Suprapubic skin (tissue), 4 donors: ENCODE measurements at places on chromosomes 5 and 9.

- no peak for DNase-seq
Measured at GRCh38 chr5:1951165-1951816, 68.6 kb upstream of the IRX4 start.

GRCh38 chr5:132684491-132684890, 10.7 kb downstream of the IL4 start:
- DNase-seq = no peak

GRCh38 chr5:74394916-74395880, 245.3 kb downstream of the ENC1 start:
- DNase-seq = no peak

DNA sequence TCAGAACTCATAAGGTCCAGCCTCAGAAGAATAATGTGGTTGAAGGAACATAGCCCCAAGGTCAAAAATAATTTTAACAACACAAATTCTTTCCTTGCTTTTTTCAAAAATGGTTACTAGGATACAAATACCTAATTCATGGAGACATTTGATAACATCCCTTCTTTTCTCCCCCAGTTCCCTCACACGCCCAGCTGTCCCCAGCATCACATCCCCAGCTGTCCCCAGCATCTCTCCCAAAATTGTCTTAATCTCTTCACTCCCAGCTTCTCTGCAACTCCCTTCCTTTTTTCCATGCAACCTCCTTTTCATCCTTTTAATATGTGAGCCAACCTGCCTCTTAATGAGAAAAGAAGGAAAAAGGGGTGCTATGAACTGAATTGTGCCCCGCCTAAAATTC, 77.8 kb downstream of the FSTL4 start:
- DNase-seq = no peak

DNA sequence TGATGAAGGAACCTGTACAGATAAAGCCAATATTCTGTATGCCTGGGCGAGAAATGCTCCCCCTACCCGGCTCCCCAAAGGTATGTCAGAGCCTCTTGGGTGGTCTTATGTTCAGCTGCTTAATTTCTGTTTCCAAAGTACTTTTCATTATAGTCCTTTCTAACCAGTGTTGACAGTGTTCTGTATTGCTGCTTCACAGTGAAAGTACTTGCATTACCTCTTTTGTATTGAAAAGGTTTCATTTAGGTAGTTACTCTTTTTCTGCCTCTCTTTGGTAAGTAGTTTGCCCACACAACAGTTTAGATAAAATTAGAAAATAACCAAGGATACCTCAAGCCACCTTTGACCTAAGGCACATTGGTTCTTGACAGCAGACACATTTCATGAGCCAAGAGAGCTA, 169.9 kb downstream of the PAM start:
- DNase-seq = no peak

- DNase-seq = no peak
Measured at GRCh38 chr9:110842986-110843385, 174.4 kb downstream of the MUSK start.

DNA sequence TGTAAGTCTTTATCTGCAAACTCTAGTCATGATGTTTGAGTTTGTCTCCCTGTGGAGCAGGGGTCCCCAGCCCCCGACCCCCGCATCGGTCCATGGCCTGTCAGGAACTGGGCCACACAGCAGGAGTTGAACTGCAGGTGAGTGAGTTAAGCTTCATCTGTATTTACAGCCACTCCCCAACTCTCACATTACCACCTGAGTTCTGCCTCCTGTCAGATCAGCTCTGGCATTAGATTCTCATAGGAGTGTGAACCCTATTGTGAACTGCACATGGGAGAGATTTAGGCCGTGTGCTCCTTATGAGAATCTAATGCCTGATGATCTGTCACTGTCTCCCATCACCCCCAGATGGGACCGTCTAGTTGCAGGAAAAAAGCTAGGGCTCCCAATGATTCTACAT, 7.0 kb downstream of the C9orf85 start:
- DNase-seq = no peak

GRCh38 chr9:134966697-134967546, 49.2 kb upstream of the FCN1 start:
- DNase-seq = peak; percentile 70

GRCh38 chr5:132867046-132867451, 607 bp downstream of the UQCRQ start:
- no peak for DNase-seq

DNA sequence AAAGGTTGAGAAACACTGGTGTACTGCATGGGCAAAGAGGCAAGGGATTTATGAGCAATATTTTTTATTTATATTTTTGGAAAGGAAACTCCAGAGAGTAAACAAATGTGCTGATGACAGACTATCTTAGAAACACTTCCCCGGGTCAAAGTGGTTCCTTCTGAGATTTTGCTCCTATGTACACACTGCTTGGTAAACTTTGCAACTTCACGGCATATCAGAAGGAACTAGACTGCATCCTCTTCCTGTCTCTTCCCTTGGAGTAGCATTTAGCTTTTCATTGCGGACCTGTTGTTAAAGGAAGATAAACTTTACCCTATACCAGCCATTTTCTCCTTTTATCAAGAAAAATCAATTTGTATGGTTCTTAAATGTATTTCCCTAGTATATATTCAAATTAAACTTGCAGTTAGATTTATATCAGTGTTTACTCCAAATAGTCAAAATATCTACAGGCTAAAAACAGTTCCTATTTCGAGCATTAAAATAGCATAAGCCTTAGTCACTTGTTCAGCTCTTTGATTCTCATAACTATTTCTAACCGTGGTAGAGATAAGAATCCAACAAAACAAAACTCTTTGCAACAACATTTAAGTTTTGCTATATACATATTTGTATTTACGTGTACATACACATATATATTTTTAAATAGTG, 48.0 kb upstream of the LRRC19 start:
- no peak for DNase-seq

- no peak for DNase-seq
Measured at GRCh38 chr5:74490814-74491213, 149.7 kb downstream of the ENC1 start.

DNA sequence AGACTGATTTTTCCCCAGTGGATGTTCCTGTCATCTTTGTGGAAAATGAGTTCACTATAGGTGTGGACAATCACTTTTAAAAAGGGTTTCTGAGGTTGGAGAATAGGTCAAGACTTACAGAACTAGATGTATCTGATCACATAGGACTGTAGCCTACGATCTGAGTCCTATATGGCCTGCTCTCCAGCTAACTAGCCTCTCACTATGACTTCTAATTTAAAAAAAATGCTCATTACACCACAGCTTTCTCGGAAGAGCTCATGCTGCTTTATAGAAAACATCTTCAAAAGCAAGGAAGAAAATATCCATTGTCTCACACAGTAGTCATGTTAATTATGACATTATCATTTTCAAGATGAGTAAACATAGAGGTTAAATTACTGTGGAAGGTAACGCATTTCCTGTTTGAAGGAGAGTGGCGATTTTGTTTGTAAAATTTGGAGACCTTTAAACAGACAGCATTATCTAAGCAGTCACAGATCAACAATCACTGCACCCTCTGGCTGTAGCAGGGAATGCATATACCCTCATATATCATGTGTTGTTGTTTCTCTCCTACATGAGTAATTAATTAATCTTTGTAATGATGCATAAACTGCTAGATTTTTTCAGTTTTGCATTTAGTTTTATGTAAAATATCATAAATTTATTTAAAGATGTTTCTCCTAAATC, 573.7 kb downstream of the GABRG2 start:
- no peak for DNase-seq

- no peak for DNase-seq
Measured at GRCh38 chr5:7321724-7322123, 74.2 kb upstream of the ADCY2 start.

DNA sequence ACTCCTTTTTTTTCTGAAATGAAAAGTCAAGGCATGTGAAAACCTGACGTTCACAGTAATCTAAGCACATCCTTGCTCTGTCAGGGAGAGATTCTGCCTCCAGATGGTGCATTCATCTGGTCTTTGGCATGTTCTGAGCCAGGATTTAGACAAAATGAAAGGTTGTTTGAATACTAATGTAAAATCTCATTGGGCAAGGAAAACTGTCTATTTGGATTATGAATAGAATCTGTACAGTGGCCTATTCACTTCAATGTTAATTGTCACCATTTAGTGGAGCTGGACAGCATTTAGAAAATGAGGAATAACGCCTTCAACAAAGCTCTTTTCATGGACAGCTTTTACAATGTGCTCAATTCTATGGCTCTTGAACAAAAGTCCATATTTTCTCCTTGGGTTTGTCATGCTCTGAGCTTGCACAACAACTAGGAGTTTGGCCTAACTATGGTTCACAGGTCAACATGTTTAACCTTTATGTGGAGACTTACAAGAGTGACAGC, 28.9 kb downstream of the ARHGEF28 start:
- DNase-seq = no peak

- DNase-seq = no peak
Measured at GRCh38 chr5:78589923-78590322, 58.6 kb downstream of the LHFPL2 start.

DNA sequence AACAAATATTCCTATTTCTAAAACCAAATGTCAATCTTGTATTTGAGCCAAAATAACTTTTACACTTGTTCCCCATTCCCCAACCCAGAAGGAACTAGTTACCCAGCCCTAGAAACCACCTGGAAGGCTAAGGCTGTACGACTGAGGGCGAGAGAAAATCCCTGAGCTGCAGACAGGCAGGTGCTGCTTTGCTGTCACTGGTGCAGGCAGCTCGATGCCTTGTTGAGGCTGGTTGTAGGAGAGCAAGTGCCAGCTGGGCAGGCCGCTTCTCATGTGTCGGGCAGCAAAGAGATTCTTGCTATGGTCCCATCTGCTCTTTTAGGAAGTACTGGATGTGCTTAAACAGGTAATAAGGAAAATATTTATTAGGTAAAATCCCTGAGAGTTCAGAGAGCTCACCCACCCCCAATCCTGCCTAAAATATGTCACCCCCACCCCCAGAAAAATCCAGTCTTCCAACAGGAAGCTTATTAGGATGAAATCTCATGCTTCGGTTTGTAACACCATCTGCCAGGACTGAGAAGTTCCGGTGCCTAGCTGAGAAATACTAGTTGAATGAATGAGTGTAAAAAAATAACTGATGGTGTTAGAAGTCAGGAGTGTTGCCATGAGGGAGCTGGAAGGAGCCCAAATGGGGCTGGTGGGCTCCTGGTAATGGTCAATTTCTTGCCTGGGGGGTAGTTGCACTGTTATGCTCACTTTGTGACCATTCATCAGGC, 91.1 kb upstream of the DMRT1 start:
- peak; percentile 60 for DNase-seq

DNA sequence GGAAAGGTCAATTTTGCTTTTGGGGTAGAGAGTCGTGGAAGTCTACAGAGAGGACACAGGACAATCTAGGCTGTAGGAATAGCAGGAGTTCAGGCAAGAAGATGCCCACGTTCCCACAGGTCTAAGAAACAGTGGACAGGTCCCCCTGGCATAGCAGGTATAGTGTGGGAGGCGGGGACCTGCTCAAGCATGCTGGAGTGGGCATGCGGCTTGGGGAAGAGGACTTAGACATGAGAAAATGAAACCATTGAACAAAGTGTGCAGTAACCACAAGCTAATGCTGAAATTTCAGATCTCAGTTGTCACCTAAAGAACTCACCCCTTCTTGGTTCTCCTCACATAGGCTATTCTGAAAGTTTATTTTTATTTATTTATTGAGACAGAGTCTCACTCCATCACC, 142.8 kb upstream of the EFNA5 start:
- no peak for DNase-seq

DNA sequence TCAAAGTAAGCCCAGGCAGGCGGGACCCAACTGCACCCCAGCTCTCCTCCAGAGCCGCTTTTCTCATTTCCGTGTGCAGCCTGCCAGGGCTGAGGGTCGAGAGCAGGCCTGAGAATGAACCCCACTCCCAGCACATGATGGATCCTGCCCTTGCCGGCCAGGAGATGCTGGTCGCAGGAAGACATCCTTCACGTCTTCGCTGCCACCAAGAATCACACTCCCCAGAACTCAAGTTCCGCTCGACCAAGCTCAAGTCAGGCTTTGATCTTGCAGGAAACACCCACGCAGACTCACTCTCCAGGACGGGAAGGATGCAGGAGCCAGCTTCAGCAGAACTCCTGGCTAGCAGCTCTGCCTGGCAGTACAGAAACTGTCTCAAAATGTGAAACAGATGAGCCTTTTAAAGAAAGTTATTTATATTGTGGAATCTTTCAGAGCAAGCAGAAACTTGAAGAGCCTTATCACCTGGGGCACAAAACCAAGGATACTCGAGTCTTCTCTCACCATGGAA, 102.4 kb downstream of the ROR2 start:
- DNase-seq = no peak

- no peak for DNase-seq
Measured at GRCh38 chr9:2771661-2772060, 54.4 kb downstream of the KCNV2 start.

GRCh38 chr5:131757830-131758519, 38.8 kb downstream of the FNIP1 start:
- DNase-seq = no peak

DNA sequence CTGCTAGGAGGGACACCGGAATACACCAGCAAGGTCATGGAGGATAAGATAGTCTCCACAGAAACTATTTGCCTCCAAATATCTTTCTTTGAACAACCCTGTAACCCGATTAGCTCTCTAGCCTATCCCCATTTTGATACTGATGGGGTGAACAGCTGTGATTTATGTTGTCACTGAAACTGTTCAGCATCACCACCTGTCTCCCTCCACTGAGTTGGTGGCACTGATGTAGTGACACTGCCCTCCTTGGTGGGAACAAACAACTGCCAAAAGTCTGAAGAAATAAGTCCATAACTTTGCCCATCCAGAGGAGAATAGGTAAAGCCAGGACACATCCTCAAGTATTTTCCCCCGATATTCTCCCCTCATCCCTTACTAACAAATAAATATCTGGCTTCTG, 24.3 kb upstream of the KCNV2 start:
- no peak for DNase-seq

DNA sequence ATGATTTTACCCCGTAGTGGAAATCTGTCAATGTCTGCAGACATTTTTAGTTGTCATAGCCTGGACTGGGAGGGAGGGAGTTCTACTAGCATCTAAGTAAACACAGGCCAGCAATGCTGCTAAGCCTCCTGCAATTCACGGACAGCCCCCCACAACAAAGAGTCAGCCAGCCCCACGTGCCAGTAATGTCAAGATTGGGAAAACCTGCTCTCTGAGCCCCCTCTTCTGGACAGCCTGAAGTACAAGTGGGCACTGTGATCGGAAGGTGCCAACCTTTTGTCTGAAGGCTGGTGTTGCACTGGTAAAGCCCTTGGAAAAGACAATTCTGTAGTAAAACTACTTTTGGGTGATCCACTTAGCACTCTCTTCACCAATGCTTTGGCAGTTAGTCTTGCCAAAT, 154.5 kb downstream of the TARS1 start:
- no peak for DNase-seq

- DNase-seq = no peak
Measured at GRCh38 chr9:76717176-76717575, 47.1 kb upstream of the PCA3 start.
